ENCODE measurements at places on chromosomes 7 and 10.
A peak's percentile ranks its signal among the peaks of the same experiment; 100 is the strongest.

GRCh38 chr10:62580396-62580795 lies 206.2 kb downstream of the ZNF365 start:
- DNase-seq, result no peak

- no peak for DNase-seq
Measured at GRCh38 chr7:24755541-24756407, 1.5 kb downstream of the GSDME start.

DNA sequence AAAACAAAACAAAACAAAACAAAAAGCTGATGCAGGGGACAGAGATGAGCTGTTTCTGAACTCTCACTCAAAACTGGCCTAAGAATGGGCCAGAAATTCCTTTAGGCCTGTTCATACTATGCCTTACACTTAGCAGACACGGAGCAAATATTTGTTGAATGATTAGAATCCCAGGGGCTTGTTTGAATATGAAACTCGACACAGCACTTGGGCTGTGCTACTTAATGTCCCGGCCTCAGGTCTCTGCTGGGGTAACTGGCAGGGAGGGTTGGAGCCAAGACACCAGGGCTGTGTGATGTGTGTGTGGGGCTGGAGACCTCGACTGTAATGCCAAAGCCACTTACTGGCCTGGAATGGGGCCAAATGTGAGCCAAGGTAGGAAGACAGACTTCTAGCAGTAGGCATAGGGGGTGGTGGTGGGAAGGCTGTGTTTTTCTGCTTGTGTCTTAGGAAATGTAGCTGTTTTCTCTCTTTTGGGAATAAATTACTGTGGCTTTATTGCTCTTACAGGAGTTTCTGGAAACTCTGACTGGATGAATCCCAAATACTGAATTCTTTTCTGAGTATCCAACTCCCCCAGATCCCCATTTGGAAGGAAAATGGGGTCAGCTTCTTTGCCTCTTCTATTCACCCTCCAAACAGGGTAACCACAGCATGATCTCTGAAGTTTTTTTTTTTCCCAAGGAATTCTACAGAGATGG lies 66.7 kb downstream of the EMX2 start:
- DNase-seq, result no peak

- DNase-seq, result no peak
Measured at GRCh38 chr7:134450294-134451000, 8.5 kb downstream of the AKR1B1 start.

DNA sequence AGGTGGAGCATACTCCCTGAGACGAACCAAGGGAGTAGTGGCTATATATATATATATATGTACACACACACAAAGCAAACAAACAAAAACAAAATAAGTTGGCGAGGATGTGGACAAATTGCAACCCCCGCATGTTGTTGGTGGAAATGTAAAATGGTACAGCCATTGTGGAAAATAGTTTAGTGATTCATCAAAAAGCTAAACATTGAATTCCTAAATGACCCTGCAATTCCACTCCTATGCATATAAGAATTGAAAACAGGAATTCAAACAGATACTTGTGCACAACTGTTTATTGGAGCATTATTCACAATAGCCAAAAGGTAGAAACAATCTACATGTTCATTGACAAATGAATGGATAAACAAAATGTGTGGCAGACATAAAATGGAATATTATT lies 407.9 kb downstream of the KCNMA1 start:
- no peak for DNase-seq

GRCh38 chr7:14875941-14876587 lies 26.5 kb downstream of the DGKB start:
- no peak for DNase-seq

DNA sequence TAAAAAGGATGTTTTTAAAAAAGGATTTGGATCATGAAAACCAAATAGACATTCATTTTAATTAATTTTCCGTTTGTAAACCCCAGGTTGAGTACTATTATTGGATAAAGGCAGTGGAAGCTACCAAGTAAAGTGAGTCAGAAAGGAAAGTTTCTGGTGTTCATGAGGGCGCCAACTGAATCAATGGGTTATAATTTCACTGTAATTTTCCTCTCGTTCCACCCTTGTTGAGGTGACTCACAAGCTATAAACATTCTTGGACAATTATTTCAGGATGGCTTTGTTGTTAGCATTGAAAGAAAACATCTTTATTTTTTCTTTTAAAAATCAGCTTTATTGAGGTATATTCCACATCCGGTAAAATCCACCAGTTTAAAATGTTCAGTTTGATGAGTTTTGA lies 5.1 kb upstream of the FAM133B start:
- no peak for DNase-seq

DNA sequence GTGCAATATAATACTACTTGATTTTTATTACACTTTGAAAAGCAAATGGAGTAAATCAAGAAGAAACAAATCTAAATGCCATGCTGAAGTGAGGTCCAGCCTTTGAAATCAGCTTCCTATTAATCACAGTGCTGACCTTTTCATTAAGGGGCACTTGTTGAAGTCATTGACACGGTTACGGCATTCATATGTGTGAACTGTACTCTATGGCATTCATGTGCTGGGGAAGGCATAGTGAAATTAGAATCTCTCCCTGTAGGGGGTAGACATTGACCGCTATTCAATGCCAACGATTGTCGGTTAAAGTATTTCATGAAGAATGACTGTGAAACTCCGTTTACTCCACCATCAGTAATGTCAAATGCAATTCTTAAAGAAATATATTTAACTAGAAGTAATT lies 296.1 kb upstream of the SEMA3A start:
- no peak for DNase-seq

DNA sequence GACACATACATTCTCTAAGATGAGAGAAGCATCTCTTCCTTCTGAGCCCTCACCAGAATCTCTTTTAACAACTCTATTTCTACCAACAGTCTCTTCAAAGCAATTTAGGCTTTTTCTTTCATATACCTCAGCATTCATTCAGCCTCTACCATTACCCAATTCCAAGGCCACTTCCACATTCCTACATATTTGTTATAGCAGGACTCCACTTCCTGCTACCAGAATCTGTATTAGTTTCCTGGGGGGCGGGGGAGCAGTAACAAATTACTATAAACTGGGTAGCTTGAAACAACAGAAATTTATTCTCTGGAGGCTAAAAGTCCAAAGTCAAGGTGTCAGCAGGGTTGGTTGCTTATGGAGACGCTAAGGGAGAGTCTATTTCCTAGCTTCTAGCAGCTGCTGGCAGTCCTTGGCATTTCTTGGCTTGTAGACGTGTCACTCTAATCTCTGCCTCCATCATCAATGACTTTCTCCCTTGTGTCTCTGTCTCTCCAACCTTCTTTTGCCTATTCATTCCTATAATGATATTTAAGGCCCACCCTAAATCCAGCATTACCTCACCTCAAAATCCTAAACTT lies 7.4 kb downstream of the PRPS1L1 start:
- no peak for DNase-seq

DNA sequence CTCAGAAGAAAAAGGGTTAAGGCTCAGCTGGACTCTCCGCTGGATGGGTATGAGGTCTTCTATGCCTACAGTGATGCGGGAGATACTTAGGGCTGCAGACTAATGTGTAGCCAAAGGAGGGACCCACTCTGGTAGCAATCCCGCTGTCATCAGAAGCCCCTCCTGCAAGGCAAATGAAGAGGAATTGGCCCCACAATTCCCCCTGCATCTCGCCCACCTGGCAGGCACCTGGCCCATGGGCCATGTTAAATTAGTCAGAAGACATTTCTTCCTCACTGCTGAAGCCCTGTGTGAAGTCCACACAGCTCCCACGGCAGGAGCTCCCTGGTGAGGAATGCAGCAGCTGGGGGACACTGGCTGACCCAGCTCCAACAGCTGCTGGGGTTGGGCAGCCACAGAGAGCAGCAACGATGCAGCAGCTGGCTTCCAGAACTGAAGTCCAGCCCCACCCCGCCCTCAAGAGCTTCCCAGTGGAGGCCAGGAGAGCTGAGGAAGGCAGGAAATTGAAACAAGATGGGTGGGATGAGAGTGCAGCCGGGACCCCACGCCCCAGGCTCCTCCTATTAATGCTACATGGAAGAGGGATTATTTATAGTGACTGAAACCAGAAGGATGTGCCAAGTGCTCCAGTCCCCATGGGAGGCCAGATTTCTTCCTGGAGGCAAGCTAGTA lies 5.5 kb downstream of the VSTM4 start:
- no peak for DNase-seq

DNA sequence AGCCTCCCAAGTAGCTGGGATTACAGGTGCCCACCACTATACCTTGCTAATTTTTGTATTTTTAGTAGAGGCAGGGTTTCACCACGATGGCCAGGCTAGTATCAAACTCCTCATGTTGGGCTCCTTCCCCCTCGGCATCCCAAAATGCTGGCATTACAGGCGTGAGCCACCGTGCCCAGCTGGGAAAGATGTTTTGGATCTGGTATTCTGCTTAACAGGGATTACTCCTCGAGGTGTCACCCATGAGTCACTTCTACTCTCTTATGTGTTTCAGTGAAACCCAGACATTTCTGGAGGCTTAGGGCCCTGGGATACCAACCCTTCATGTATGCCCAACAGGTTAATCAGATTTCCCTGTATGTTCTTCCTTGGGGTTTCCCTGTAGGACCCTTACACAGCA lies 11.8 kb upstream of the OPN4 start:
- no peak for DNase-seq

DNA sequence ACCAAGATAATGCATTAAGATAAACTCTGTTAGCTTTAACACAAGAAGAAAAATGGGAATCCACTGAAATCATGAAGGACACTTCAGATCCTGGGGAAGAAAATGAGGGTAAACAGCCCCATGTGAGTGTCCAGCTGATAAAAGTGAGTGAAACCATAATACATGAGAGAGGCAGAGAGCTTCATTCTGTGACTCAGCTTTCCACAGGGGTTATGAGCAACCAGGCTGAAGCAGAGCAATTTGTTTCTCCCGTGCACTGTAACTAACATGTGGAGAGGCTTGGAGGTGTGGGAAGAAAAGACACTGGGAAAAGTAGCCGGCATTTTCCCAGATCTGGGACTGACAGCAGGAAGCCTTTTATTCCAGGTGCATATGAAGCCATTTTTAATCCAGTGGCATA lies 971.7 kb downstream of the ANKRD7 start:
- DNase-seq, result no peak

GRCh38 chr7:130912862-130913638 lies 179.0 kb upstream of the KLF14 start:
- DNase-seq, result peak; percentile 93

DNA sequence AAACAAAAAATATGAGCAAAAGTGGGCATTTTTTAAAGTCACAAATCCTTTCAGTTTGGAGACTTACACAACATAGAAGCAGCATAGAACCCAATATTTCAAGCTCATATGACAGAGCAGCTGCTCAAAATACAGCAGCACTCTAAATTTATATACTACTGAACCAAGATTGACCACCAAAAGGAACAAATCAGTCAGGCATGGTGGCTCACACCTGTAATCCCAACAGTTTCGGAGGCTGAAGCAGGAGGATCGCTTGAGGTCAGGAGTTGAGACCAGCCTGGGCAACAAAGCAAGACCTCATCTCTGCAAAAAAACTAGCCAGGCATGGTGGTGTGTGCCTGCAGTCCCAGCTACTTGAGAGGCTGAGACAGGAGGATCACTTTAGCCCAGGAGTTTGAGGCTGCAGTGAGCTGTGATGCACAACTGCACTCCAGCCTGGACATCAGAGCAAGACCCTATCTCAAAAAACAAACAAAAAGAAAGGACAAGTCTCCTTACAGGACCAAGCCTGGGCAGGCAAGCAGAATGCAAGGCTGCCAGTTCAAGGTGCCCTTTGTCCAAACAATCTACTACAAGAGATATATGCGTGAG lies 40.0 kb downstream of the PARD3 start:
- no peak for DNase-seq

DNA sequence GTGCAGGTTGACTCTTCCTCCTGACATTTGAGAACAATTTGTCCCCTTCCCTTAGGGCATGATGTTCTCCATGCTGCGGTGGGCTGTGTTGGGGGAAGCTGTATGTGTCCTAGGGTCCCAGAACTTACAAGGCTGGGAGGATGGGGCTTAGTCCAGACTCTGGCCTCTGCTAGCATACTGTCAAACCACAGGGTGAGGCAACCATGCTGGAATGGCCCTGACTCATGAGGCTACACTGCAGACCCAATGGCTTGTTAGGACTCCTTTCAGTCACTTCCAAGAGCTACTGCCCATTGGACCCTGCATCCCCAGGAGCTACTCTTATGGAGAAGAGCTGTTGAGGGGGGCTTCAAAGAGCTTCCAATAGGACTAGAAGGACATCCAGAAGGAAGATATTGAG lies 20.1 kb upstream of the FAM170B start:
- no peak for DNase-seq

GRCh38 chr7:92253251-92253650 lies 7.5 kb downstream of the ANKIB1 start:
- no peak for DNase-seq

DNA sequence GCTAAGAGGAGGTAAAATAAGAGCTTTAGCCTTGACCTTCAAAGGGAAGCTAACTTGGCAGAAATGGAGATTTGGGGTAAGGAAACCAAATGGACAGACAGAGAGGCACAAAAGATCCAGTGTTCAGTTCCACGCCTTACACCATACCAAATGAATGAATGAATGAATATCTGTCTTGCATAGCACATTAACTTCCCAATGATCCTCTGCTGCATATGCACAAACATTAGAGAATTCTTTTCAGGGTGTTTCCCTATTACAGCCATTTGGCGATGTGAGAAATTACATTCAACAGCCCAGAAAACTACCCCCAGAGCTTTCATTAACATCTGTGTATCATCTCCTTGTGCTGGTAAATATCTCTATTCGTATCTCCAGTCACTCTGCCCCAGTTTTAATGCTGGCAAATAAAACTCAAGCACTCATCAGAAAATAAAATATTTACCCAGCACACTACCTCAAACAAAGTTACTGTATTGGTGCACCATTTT lies 1056.2 kb downstream of the SORCS3 start:
- no peak for DNase-seq

GRCh38 chr7:108291152-108291508 lies 161.0 kb upstream of the LAMB4 start:
- no peak for DNase-seq

DNA sequence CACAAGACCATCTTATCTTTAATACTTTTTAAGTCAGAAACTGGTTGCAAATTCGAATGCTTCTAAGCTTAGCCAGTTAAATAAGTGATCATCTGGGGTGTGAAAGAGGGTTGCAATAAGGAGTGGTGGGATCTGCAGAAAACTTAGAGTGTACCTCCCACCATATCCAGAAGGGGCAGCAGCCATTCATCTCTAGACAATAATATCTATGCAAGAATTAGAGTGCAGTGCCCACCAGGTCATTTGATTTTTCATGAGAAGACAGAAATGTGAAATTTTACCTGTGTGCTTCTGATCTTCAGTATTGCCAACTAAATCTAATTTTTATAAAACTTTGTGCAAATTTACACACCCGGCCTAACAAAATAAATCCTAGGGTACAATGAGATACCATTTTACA lies 127.2 kb upstream of the SP4 start:
- no peak for DNase-seq

DNA sequence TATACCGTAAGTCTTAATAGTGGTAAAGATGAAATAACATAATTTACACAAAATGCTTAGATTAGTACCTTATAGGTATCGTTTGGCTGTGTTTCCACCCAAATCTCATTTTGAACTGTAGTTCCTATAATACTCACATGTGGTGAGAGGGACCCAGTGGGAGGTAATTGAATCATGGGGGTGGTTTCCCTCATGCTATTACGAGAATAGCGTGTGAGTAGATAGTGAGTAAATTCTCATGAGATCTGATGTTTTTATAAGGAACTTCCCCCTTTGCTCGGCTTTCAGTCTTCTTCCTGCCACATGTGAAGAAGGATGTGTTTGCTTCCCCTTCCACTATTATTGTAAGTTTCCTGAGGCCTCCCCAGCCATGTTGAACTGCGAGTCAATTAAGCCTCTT lies 426.3 kb upstream of the POT1 start:
- DNase-seq, result no peak

GRCh38 chr7:100089458-100090196 lies 858 bp downstream of the COPS6 start:
- no peak for DNase-seq
